SK-N-DZ (cell line): ENCODE measurements at places on chromosomes 1 and 21.
A peak's percentile ranks its signal among the peaks of the same experiment; 100 is the strongest.

DNA sequence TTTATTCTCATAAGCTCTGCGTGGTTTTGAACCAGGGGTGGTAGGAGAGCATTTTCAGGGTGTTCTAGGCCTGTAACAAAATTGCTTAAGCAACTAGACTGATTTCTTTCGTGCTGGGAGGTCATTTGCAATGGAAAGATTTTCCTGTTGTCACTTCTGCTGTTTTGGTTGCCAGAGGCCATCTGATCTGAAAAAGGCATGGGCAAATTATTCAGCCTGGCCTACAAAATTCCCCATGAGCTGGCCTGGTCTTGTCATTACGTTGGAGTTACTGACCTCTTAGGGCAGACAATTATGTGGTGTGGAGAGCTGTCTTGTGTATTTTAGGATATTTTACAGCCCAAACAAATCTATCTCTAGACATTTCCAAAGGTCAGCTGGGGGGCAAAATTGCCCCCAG lies 444.4 kb upstream of the DAB1 start:
- DNase-seq: no peak

- DNase-seq: no peak
Observed at GRCh38 chr1:9340864-9341263, 48.2 kb downstream of the SPSB1 start.

DNA sequence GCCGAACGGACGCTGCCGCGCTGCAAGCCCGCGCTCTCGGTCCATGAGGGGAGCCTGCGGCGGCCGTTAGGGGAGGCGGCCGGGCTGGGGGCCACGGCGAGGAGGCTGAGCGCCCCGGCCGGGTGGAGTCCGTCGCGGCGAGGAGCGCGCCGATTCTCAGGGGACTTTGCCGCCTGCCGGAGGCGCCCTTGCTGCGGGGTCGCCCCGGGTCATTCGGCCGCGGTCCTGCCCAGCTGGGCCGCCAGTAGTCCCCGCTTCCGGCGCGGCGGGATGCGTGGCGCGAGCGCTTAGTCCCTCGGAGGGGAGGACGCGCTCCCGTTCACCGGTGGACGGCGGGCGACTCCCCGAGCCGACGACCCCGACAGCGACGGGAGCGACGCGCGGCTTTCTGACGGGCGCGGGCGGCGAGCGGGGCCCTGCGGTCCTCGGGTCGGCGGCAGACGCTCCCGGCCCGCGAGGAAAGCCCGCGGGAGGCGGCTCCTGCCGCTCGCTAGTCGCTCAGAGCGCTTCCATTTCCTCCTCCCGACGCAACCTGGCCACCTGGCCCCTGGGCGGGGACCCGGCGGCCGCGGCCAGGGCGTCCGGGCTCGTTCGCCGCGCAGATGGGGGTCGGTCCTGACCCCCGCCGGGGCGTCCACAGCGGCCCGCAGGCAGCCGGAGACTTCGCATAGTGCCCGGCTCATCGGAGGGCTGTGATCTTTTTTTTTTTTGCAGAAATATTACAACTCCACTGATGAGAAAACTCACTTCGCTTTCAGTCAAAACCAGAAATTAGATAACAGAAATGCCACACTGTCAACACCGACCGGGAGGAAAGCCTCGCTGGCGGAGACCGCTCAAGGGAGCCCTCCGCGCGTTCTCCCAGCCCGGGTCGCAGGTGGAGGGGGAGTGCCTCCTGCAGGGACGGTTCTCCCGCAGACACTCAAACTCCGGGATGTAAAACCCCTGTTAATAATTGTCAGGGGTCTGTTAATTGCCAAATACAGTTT lies 641 bp upstream of the ZBTB21 start:
- DNase-seq: peak; percentile 21

- no peak for DNase-seq
Observed at GRCh38 chr1:147541672-147542568, 619 bp downstream of the BCL9 start.

DNA sequence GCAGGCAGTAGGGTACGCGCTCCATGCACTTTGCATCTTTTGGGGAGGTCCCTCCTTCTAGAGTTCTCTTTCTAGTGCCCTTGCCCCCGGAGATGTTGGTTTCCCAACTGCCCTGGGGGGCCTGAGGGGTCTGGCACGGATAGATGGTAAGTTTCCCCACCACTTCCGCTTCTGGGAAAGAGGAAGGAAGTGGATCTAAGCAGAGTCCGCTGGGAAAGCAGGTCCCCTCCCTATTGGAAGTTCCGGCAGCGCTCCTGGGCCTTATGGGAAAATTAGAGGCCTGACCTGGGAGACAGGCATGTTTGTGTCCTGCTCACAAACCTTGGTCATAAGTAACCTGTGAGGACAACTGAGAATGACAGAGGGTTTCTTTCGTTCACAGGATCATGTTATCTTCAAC lies 274.4 kb downstream of the RPS6KC1 start:
- DNase-seq: no peak

DNA sequence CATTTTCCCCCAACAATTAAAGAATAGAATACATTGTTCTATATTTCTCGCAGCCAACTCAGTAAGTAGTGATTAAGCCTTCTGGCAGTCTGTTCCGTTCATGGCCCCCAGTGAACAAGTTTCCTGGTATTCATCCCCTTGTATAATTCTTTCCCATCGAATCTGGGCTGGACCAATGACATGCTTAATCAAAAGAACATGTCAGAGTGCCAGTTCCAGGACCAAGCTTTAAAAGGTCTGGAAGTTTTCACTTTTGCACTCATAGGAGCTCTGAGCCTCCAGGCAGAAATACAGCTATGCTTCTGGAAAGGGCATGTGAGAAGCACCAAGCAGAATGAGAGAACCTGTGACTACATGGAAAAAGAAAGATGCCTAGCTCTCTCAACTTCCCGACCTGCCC lies 22.5 kb upstream of the DPYD start:
- DNase-seq: peak; percentile 4

GRCh38 chr21:20882462-20883407 lies 115.5 kb upstream of the NCAM2 start:
- DNase-seq: peak; percentile 38
